ENCODE measurements at places on chromosomes 5 and 9.

- no peak for DNase-seq
Measured at GRCh38 chr5:111781200-111781599, 24.2 kb upstream of the NREP start.

DNA sequence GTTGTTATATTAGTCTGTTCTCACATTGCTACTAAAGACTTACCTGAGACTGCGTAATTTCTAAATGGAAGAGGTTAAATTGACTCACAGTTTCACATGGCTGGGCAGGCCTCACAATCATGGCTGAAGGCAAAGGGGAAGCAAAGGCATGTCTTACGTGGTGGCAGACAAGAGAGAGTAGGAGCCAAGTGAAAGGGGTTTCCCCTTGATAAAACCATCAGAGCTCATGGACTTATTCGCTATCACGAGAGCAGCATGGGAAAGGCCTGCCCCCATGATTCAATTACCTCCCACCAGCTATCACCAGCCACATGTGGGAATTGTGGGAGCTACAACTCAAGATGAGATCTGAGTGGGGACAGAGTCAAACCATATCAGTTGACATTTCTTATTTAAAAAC, 374.5 kb upstream of the RORB start:
- no peak for DNase-seq

GRCh38 chr9:19699756-19700155, 89.1 kb downstream of the SLC24A2 start:
- no peak for DNase-seq

- DNase-seq = no peak
Measured at GRCh38 chr5:156359476-156359875, 32.5 kb downstream of the SGCD start.

- no peak for DNase-seq
Measured at GRCh38 chr9:116937361-116937760, 250.3 kb downstream of the TRIM32 start.
